ENCODE measurements at places on chromosomes 16 and 17. TPM values are rescaled to one million over a fixed set of nuclear protein-coding genes. Genes with fewer than 3 reads are reported as not detected.

- no peak overlapping the region for H3K27ac ChIP-seq
- no peaks in the 10 kb centered on the region for H3K4me1 ChIP-seq
- H3K36me3 ChIP-seq, result peaks cover 22% of the 10 kb centered on the region
- H3K4me3 ChIP-seq, result no peak overlapping the region
- no peaks in the 10 kb centered on the region for H3K27me3 ChIP-seq
- DNase-seq, result no peak
Observed at GRCh38 chr16:56506941-56507340, 12.9 kb downstream of the BBS2 start.

The C16orf96 gene
- 0.13 TPM for total RNA-seq

- H3K4me1 ChIP-seq, result peaks cover 4% of the 10 kb centered on the region
- H3K4me3 ChIP-seq, result no peak overlapping the region
- H3K36me3 ChIP-seq, result no peaks in the 10 kb centered on the region
- H3K27me3 ChIP-seq, result no peaks in the 10 kb centered on the region
- no peak for DNase-seq
Observed at GRCh38 chr16:79301051-79301450, 299.5 kb downstream of the MAF start.

The PLK1 gene
- total RNA-seq, result 3.6 TPM
